ENCODE measurements at places on chromosomes 1 and 21. TPM values are rescaled to one million over a fixed set of nuclear protein-coding genes. Genes with fewer than 3 reads are reported as not detected.
A peak's percentile ranks its signal among the peaks of the same experiment; 100 is the strongest.

Gene HCN3
- 5.8 TPM for polyA plus RNA-seq

Gene COL24A1
- 14.1 TPM for polyA plus RNA-seq

Gene LDLRAD1
- not detected for polyA plus RNA-seq

Gene EEIG2
- polyA plus RNA-seq: 16.1 TPM

Gene USP33
- 38.3 TPM for polyA plus RNA-seq

Gene HOOK1
- 2.1 TPM for polyA plus RNA-seq

DNA sequence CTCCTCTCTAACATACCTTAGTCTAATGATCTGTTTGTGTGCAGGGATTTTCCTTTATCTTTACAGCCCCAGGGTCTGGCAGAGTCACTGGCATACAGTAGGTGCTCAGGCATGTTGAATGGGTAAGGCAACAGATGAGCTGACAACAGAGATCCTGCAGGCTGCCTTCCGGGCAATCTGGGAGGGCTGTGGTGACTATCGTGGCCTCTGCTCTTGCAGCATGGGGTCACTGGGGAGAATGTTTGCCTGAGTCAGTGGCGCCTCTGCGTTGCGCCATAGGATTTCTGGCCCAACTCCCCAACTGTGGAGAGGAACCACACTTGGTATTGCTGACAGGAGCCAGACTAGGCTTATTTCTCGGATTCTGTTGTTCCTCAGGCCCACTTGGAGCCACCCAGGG is 93.8 kb downstream of the LAMC2 start:
- DNase-seq: no peak

GRCh38 chr1:43229826-43230780 is 39.7 kb upstream of the TMEM125 start:
- DNase-seq: peak; percentile 39

- peak; percentile 92 for DNase-seq
Observed at GRCh38 chr21:45029298-45029947, 45.0 kb upstream of the ADARB1 start.

DNA sequence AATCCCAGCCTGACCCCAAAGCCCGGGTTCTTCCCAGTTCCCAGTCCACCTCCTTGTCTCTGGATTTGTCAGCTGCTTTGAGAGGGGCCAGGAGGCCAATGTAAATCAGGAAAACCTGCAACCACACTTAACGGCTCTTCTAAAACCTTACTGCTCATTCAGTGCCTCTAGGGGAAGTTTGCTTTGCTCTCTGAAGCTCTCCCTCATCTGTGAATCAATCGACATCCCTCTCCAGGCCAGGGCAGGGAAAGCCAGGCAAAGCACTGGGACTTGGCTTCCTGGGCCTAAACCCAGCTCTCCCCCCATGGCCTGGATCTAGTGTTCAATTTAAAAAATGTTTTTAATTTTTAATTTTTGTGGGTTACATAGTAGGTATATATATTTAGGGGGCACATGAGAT is 9.3 kb downstream of the NKAIN1 start:
- DNase-seq: no peak

GRCh38 chr1:62406576-62406975 is 30.3 kb upstream of the USP1 start:
- no peak for DNase-seq

GRCh38 chr1:41773144-41773591 is 145.6 kb downstream of the HIVEP3 start:
- no peak for DNase-seq

DNA sequence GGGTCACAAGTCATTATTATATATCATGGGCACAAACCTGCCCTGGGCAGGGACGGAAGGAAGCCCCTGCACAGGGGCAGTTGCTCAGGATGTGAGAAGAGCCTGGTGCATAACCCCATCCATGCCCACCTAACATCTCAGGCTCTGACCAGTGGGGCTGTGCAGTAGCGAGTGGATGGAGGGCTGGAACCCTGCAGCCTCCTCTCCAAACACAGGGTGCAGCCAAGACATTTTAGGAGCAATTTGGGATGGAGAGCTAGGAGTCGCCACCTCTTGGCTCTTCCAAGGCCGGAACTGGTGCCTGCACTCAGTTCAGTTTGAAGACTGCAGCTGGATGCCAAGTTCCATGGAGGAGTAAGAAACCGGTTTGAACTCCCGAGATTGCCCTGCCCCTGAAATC is 2.8 kb downstream of the MX1 start:
- no peak for DNase-seq

- DNase-seq: no peak
Observed at GRCh38 chr1:18603212-18603852, 27.3 kb upstream of the PAX7 start.

DNA sequence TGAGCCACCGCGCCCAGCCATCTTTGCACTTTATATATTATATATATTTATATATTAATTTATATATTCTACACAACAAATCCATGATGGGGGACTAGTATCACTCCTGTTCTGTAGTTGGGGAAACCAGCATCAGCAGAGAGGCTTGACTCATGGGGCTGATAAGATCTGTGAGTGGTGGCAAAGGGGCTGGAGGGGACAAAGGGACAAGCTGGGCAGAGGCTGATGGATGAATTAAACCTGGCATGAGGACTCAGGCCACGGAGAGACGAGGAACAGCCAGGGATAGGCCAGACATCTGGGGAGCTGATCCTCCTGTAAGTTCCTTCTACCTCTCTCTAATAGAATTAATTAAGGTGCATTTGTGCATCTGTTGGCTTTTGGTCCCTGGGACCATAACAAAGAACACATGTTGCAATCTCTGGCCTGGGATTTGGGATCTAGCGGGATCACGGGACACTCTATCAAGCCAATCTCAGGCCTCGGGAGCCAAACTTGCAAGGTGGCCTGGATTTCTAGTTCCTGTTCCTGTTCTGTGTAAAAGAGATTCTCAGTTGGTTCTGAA is 7.6 kb downstream of the CNR2 start:
- DNase-seq: no peak

- DNase-seq: no peak
Observed at GRCh38 chr1:11558276-11558675, 79.3 kb downstream of the DISP3 start.

DNA sequence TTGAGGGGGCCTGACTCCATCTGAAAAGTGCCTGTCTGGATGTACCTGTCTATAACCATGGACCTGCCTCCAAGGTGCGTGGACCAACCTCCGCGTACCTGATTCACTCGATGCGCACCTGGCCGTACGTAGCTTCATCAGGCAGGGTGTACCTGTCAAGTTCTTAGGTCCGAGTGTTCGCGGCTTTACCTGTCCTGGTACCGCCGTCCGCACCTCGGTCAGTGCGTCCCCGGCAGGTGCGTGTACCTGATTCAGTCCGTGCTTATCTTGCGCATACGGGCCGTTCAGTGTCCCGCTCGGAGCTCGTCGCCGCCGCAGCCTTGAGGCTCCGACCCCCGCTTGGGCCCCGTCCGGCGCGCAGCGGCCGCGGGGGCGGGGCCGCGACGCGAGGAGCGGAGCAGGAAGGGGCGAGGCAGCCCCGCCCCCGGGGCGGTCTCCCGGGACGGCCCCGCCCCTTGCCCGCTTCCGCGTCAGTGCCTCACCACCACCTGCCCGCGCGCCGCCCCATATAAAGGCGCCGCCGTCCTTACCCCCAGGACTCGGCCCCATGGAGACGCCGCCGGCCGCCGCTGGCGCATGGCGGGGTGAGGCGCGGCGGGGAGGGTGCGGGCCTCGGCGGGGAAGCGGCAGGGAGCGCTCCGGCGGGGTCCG is at the start of gene ZC3H12A:
ZC3H12A (plus strand) TSS at position 535 of the 651 bp plus-strand sequence. CDS start 917 bp downstream, outside the sequence.
- DNase-seq: peak; percentile 90
